Activated gamma-delta T cell treated with anti-CD3 and anti-CD28 coated beads, Interleukin-2, amount 50 U/mL, for 16 hours (primary cell): ENCODE measurements at places on chromosomes 6 and 20.

DNA sequence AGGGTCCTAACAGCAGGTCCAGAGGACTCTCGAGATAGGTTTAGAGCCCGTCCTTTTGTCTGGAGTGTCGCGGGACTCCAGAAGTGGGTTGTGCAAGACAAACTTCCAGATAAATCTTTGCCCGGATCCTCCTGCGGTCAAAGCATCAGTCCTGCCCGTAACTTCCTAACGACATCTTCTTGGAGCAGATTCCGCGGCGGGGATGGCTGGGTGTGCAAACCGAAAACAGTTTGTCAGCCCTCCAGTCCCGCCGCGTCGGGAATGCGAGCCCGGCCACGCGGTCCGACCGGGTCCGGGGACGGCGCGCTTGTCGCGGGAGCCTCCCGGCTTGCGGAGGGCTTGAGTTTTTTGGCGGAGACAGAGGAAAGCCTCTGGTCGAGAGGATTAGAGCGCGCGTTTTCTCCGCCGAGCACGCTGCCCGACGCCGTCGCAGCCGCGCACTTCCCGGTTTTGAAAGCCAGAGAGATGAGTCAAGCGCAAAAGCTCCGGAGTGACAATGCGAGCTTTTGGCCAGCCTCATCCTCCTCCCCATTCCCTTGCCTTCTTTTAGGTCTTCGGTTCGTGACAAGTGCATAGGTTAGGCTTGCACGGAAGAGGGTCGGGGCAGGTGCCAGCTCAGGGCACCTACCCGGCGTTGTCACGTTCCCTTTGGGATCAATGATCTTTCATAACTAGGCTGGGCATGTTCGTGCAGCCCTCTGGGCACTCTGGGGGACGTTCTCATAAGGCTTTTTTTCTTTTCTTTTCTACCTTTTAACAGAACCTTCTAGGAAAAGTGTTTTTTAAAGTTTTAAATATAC lies 91.3 kb upstream of the PRDM1 start:
- peak; percentile 21 for DNase-seq

DNA sequence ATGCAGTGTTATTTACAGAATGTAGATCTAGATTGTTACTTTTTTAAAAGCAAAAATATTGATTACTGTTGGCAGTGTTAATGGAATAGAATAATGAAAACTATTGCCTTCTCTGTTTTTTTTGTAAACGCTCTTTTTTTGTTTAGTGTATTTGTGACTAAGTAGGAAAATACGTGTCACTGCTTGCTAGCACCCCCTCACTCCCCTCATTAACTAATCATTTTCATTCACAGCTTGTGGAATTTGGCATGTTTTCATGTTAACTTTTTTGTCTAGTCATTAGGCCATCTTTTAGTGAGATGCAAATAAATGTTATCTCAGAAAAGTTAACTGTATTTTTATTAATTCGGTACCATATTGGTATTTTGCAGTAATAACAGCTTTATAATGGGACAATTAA lies 29.8 kb downstream of the ADGRG6 start:
- no peak for DNase-seq

DNA sequence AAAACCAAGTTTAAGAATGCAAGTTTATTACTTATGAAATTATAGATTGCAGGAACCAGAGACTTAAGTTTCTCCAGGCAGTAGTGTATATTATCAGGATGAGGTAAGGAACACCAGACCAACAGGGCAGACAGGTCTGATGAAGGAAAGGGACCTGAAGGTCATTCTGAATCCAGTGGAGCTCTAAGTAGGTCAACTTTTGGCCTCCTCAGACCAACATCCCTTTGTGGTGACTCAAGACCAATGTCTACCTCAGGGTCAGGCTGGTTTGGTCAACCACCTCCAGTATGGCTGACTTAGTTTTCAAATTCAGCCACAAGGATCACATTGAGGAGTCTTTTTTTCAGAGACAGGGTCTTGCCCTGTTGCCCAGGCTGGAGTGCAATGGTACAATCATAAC lies 38.7 kb upstream of the TFAP2A start:
- no peak for DNase-seq

GRCh38 chr6:118709859-118710350 lies 58.5 kb upstream of the CEP85L start:
- DNase-seq: peak; percentile 68

GRCh38 chr6:162690158-162690557 lies 37.4 kb downstream of the PRKN start:
- no peak for DNase-seq

- no peak for DNase-seq
Observed at GRCh38 chr20:6558341-6558740, 209.1 kb upstream of the BMP2 start.

DNA sequence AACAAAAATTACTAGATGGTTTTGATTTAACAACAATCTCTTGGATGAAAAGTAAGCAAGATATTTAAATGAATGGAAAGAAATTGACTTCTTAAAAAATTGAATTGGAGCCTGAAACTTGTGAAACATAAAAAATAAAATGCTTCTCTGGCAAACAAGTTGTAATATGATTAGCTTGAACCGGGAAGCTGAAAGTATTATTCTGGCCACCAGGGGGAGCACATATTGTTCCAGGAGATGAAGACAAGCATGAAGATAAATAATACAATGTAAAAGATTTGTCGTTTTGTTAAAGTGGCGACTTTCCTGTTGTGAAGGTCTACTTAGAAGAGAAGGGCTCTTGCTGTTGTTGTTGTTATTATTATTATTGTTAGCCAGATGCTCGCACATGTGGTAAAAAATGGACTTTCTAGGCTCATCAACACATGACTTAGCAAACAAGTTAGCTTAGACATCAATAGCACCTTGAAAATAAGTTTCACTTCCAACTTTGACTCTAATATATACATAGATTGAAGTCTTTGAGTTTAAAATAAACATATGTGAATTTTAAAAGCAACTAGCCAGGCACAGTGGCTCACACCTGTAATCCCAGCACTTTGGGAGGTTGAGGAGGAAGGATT lies 14.2 kb downstream of the PAX1 start:
- DNase-seq: no peak

DNA sequence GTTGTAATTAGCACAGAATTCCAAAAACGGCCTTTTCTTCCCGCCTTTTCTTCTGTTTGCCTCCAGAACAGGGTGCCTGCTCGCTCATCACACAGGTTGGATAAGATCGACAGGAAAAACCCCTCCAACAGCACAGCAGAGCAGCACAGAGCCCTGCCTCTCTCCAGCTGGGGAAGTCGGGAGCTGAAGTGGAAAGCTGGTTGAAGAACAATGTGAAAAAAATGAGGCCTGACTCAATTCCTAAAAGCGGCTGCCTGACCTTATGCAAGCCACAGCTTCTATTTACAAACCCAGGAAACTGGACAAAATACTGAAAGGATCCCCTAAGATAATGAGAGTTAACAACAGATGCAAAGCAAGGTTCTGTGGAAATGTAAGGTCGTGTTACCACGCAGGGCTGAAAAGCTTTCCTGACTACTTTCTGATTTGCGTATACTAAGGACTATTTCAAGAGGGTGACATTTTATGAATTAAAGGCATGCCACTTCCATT lies 116.9 kb downstream of the TTLL2 start:
- DNase-seq: no peak

- DNase-seq: no peak
Observed at GRCh38 chr6:156718647-156719394, 58.4 kb upstream of the ARID1B start.

- no peak for DNase-seq
Observed at GRCh38 chr20:35968930-35969329, 540 bp downstream of the CNBD2 start.

DNA sequence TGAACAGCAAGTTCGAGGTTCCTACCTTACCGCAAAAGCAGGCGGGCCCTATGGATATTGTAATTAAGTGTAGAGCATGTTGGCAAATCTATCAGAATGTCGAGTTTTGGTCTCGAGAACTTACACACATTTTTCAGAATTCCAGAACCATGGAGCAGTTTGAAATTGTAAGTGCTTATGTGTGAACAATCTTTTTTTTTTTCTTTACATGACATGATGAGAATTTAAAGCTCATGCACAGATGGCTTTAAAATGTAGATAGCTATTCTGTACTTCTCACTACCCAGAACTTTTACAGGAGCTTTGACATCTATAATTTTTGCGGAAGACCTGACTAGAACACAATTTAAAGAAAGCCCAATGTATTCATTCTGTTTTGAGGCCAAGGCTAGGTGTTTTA lies 117.8 kb upstream of the RSPO3 start:
- DNase-seq: no peak

GRCh38 chr20:3929713-3930060 lies 40.5 kb downstream of the PANK2 start:
- DNase-seq: no peak

- DNase-seq: no peak
Observed at GRCh38 chr6:155038104-155038503, 43.0 kb downstream of the TIAM2 start.

DNA sequence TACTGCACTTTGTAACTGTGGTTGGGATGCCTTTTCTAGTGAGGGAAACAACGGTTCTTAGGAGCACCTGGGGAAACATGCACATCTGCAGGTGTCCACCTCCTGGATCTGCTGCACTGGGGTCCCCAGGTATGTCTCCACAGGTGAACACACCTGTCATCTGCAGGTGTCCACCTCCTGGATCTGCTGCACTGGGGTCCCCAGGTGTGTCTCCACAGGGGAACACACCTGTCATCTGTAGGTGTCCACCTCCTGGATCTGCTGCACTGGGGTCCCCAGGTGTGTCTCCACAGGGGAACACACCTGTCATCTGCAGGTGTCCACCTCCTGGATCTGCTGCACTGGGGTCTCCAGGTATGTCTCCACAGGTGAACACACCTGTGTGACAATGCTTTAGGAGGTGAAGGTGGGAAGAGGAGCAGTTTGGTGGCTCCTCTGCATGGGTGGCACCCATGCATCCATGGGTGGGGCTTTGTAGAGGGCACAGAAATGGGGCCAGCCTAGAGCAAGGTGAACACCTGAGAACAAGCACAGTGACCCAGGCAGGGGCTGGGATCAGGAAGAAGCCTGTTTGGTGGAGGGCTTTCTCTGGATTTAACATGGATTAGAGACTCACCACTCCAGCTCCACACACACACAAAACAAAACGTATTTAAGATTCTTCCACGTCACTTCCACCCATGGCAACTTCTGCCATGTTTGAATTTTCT lies 206.0 kb upstream of the CDH4 start:
- DNase-seq: no peak

GRCh38 chr20:1920252-1920651 lies 25.0 kb downstream of the SIRPA start:
- no peak for DNase-seq
